ENCODE measurements at places on chromosomes 2 and 18. TPM values are rescaled to one million over a fixed set of nuclear protein-coding genes. Genes with fewer than 3 reads are reported as not detected.

DNA sequence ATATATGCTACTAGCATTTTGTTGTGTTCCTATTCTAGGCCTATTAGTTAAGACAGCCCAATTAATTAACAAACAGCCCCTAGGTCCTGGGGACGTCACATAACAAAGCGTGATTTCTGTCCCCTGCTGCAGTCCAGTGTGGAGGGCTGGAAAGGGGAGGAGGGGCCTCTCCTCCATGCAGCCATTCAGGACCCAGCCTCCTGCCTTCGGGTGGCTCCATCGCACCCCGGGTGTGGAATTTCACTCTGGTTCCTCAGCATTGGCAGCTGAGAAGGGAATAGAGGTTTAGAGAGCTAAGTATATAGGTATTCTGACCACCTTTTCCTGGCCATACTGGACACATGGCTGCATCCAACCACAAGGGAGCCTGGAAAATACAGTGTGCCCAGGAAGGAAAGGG, 42.4 kb downstream of the MC2R start:
- DNase-seq: no peak

ANKRD39 gene
- total RNA-seq: 15.2 TPM

GRB14 gene
- total RNA-seq: 2.2 TPM

DNA sequence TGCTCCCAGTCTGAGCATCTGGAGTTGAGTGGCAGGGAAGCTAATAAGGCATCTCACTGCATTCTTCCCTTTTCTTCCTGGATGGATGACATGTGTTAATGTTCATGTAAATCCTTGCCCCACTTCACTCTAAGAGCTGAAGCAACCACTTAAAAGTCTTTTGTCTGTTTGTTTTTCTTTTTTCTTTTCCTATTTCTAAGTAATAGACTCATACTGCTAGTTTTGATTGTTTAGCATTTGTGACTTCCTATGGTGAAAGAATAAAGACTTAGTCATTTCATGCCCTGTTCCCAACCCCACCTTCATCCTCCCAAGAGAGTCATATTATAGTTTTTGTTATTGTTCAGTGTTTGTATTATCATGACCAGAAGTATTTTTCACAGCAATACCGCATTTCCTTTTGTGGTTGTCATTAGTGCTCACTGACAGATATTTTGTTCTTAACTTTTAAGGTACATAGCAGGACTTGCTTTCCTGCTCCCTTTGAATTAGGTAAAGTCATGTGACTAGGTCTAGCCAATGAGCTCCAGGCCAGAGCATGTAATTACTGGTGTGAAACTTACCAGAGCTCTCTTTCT, 18.1 kb upstream of the SPP2 start:
- DNase-seq: no peak

DNA sequence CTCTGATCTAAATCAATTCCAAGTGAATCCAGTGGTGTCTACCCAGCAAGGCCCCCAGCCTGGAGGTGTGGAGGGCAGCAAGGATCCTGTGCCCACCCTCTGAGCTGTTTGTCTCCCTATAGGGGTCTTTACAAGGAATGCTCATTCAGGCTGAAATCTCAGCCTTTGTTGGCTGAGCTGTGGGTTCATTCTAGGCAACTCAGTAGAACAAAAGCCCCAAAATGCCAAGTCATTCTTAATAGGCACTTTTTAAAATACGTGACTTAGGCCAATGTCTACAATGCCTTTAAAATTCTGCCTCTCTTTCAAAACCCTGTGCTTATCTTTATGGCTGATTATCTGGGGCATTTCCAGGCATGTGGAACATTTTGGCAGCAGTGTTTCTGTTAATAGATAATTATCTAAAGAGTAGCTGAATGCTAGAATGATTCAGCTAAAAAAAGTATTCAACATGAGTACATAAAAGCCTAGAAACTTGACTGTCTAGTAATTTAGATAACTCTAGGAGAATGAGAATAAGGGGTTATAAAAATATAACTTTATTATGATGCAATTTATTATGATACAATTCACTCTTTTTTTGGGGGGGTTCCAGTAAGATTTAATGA, 7.4 kb downstream of the UGT1A6 start:
- no peak for DNase-seq

ITPRIPL1 gene
- total RNA-seq: 0.83 TPM

- DNase-seq: no peak
These were observed 61.7 kb upstream of the WIPF1 start for GRCh38 chr2:174659069-174659900.

IGFBP5 gene
- total RNA-seq: 191 TPM

DNA sequence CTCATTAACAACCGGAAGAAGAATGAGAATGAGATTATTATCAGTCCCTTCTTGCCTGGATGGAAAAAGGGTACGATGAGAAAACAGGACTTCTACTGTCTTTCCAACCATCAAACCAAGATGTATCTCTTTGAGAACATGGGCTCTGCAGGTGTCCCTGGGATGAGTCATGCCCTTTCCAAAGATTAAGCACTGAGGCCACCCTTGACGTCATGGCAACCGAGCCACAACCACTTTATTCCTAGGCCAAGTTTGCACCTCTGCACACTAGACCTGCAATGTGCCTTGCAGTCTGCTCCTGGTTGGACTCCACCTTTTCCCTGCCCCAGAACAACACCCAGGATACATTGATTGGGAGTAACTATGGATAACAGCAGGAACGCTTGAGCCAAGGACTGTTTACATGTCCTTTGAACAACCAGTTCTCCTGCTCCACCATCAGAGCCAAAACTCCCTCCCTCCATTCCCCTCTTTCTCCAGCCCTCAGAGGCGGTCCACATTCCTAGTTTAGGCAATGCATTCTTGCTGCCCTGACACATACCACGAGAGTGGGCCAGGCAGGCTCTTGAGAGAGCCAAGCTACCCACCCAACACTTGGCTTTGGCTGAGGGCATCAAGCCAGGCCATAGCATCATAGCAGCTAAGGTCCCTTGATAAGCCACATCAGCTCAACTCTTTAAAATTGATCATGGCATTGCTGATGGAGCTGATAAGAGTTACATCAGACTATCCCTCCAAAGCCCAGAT, 310.7 kb downstream of the TNS1 start:
- DNase-seq: no peak

GRCh38 chr18:5421981-5422380, 121.8 kb downstream of the EPB41L3 start:
- DNase-seq: no peak
